Activated T-cell treated with anti-CD3 and anti-CD28 coated beads for 24 hours (primary cell): ENCODE measurements at places on chromosomes 3 and 15.

- no peak for DNase-seq
Measured at GRCh38 chr3:42780398-42780797, 7.3 kb upstream of the CCDC13 start.

DNA sequence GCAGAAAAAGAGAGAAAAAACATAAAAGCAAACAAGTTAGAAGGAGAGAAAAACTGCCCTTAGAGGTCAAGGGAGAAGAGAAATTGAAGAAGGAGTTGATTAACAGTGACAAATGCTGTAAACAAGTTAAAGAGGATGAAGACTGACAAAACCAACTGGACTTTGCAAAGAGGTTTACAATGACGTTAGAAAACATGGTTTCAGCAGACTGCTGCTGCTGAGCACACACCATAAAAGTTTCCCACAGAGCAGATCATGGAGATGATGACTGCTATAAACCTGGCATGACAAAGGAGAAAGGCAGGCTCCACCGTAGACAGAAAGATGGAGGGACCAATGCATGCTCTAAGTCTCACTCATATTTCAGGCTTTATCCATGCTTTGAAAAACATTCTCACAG, 78.7 kb downstream of the POLQ start:
- DNase-seq, result no peak

DNA sequence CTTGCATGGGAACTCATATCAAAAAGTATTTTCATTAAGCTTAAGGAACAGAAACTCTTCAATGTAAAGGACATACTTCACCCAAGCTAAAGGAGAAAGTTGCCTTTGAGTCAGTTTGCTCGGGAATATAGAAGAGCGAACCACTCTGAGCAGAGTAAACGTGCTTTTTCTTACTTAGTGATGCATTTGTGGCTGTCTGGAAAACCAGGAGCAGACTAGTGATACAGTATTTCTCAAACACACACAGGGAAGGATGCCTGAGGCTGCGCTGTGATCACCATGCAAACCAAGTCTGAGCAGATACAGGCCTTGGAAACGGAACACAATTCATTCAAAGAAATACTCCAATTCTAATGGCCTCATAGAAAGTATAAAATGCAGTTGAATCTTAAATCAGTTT, 121.0 kb upstream of the CDIN1 start:
- no peak for DNase-seq

DNA sequence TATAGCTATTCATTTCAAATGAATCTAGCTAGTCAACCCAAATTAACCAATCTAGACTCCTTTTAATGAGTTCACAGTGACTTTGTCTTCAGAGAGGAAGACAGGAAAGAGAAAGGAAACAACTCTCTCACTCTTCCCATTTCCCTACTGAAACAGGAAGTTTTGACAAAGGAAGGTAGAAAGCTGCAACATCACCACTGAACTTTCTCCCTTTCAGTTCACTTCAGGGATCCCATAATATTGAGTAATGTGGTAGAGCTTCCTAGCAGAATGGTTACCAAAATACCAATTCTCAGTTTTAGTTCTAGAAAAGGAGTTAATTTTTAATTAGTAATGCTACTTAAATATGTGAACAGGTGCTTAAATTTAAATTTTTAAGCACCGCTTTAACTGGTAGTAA, 7.5 kb downstream of the VPS13C start:
- DNase-seq, result no peak

DNA sequence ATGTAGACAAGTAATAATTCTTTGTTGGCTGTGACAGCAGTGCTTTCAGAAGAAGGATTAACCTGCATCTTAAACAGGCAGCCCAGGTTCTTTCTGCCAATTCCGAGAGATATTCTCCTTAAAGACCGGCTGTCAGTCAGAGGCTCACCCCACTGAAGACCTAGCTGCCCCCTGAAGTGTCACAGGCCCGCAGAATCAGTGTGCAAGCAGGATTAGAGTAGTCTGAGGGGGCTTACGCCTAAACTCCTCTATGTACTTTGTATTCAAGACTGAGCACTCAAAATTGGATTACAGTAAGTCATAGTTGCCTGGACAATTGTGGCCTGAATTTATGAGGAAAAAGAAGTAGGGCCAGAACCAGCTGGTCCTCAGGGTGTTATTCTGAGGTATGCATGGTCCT, 342.9 kb downstream of the CLSTN2 start:
- DNase-seq, result no peak

DNA sequence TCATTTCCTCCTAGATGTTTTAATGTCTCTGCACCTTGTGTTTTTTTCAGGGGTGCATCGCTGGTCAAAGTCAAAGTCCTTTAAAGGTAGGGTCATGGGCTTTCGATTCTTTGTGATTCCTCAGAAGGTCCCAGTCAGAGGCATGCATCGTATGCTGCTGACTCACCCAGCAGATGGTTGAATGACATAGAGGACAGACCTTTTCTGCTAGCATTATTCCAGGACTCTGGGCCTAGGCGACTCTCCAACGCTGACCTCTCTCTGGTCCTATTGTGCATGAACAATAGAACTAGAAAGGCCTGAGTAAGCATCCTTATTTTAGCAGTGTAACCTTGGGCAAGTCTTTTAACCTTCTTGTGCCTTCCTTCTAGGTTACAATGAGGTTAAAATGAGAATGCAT, 75.9 kb downstream of the DGKG start:
- no peak for DNase-seq

- DNase-seq, result peak; percentile 21
Measured at GRCh38 chr15:40217166-40217824, 21.6 kb upstream of the PAK6 start.

DNA sequence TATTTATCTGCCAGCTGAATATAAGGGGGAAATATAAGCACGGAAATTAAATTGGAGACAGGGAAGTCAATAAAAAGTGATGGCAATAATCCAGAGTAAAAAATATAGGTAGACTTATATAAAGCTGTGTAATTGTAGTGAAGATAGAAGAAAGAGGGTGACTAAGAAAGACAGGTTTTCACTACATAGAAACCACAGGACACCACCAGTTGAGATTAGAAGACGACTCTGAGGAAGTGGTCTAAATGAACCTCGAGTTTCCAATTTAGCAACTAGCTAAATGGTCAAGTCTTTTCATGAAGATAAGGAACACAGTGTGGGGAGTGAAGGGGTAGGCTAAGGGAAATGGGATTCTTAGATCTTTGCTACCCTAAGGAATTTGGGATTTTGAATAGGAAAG, 188.8 kb upstream of the ARL6 start:
- no peak for DNase-seq
